ENCODE measurements at places on chromosomes 3 and 15. TPM values are rescaled to one million over a fixed set of nuclear protein-coding genes. Genes with fewer than 3 reads are reported as not detected.

GRCh38 chr3:41629986-41630385 lies 331.9 kb downstream of the ULK4 start:
- no peaks in the 10 kb centered on the region for H3K27me3 ChIP-seq
- no peak for DNase-seq
- H3K4me1 ChIP-seq = no peaks in the 10 kb centered on the region
- H3K4me3 ChIP-seq = no peak overlapping the region
- H3K27ac ChIP-seq = no peak overlapping the region

- no peak overlapping the region for H3K27ac ChIP-seq
- H3K4me3 ChIP-seq = no peak overlapping the region
- H3K4me1 ChIP-seq = no peaks in the 10 kb centered on the region
- H3K36me3 ChIP-seq = no peaks in the 10 kb centered on the region
- no peak for DNase-seq
- no peaks in the 10 kb centered on the region for H3K27me3 ChIP-seq
Measured at GRCh38 chr3:70150599-70150998, 151.1 kb downstream of the SAMMSON start.

GRCh38 chr3:53229171-53229570 lies 26.7 kb downstream of the TKT start:
- H3K27ac ChIP-seq = no peak overlapping the region
- H3K36me3 ChIP-seq = peaks cover 99% of the 10 kb centered on the region
- no peaks in the 10 kb centered on the region for H3K4me1 ChIP-seq
- no peaks in the 10 kb centered on the region for H3K27me3 ChIP-seq

GRCh38 chr3:141380987-141381386 lies 12.7 kb downstream of the ZBTB38 start:
- no peaks in the 10 kb centered on the region for H3K36me3 ChIP-seq
- no peak overlapping the region for H3K4me3 ChIP-seq
- H3K27me3 ChIP-seq = no peaks in the 10 kb centered on the region
- H3K4me1 ChIP-seq = peaks cover 20% of the 10 kb centered on the region
- DNase-seq = no peak

GRCh38 chr3:169354774-169355501 lies 308.6 kb downstream of the MECOM start:
- no peak overlapping the region for H3K4me3 ChIP-seq
- H3K27me3 ChIP-seq = peaks cover 21% of the 10 kb centered on the region
- DNase-seq = no peak
- no peaks in the 10 kb centered on the region for H3K36me3 ChIP-seq
- no peak overlapping the region for H3K27ac ChIP-seq
- no peaks in the 10 kb centered on the region for H3K4me1 ChIP-seq

- no peak overlapping the region for H3K27ac ChIP-seq
- peaks cover 36% of the 10 kb centered on the region for H3K4me1 ChIP-seq
- H3K4me3 ChIP-seq = no peak overlapping the region
Measured at GRCh38 chr3:57948080-57948671, 60.0 kb upstream of the FLNB start.

- H3K27me3 ChIP-seq = no peaks in the 10 kb centered on the region
- DNase-seq = no peak
- H3K36me3 ChIP-seq = no peaks in the 10 kb centered on the region
- no peaks in the 10 kb centered on the region for H3K4me1 ChIP-seq
Measured at GRCh38 chr3:161925749-161926360, 429.2 kb downstream of the OTOL1 start.

DNA sequence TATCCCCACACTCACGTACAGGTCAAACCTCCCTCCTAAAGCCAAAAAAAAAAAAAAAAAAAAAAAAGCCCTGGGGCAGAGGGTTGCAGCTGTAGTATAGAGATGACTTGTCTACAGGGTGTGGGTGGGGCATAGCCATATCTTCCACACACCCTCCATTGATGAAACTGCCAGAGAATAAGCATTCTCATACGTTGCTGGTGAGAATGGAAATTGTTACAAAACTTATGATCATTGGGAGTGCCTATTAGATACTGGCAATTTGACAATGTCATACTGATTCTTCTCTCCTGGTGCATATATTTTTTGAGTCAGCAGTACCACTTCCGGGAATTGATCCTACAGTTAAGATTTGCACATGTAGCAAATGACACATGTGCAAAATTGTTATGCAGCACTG lies 11.0 kb upstream of the CTNNB1 start:
- H3K27ac ChIP-seq = no peak overlapping the region
- no peak overlapping the region for H3K4me3 ChIP-seq
- H3K4me1 ChIP-seq = peaks cover 3% of the 10 kb centered on the region
- no peaks in the 10 kb centered on the region for H3K27me3 ChIP-seq
- DNase-seq = no peak
- no peaks in the 10 kb centered on the region for H3K36me3 ChIP-seq

- H3K27ac ChIP-seq = no peak overlapping the region
- H3K36me3 ChIP-seq = no peaks in the 10 kb centered on the region
- no peak for DNase-seq
Measured at GRCh38 chr15:91289324-91289723, 189.3 kb downstream of the SV2B start.

- H3K27ac ChIP-seq = no peak overlapping the region
- H3K4me1 ChIP-seq = no peaks in the 10 kb centered on the region
- peak; percentile 72 for DNase-seq
- H3K4me3 ChIP-seq = no peak overlapping the region
Measured at GRCh38 chr3:53815651-53816050, 30.6 kb downstream of the CHDH start.

GRCh38 chr3:68912376-68912775 lies 20.0 kb downstream of the TAFA4 start:
- no peaks in the 10 kb centered on the region for H3K4me1 ChIP-seq
- peaks cover 56% of the 10 kb centered on the region for H3K27me3 ChIP-seq
- no peak for DNase-seq
- H3K36me3 ChIP-seq = no peaks in the 10 kb centered on the region

DNA sequence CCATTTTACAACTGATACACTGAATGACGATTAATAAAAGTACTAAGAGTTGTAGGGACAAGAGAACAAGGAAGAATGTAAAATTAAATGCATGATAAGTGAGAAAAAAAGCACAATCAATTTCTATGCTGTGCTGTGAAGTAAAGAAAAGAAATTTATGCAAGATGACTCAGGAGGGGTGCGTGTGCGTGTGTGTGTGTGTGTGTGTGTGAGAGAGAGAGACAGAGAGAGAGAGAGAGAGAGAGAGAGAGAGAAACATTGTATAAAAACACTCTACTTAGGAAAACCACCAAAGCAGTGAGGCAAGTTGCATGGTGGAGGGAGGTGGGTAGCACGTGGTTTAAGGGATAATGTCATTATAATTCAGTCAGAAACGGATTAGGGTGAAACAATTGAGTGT lies 580.8 kb upstream of the ALCAM start:
- no peak overlapping the region for H3K27ac ChIP-seq
- H3K36me3 ChIP-seq = no peaks in the 10 kb centered on the region
- DNase-seq = no peak
- H3K4me1 ChIP-seq = no peaks in the 10 kb centered on the region
- H3K4me3 ChIP-seq = no peak overlapping the region

- no peaks in the 10 kb centered on the region for H3K27me3 ChIP-seq
- no peaks in the 10 kb centered on the region for H3K36me3 ChIP-seq
- H3K27ac ChIP-seq = peak overlapping the region; percentile 94
- H3K4me1 ChIP-seq = peaks cover 31% of the 10 kb centered on the region
- DNase-seq = no peak
Measured at GRCh38 chr3:40452562-40452875, 4.6 kb upstream of the RPL14 start.

DNA sequence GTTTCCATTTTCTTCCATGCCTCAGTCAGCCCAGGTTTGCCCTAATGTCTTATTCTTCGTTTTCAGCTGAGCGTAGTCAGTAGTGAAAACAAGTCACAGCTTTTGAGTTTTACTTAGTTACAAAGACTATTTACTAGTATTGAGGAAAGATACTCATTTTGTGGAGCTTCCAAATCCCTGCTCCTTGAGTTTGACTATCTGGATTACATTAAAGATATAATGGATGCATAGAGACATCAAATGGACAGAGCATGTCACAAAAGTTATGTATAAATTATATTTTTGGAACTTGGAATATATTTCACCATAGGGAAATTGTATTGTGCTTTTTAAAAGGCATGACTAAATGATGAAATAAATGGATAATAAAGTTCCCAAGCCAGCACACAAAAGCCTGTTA lies 54.6 kb upstream of the AKAP13 start:
- no peak overlapping the region for H3K27ac ChIP-seq
- H3K4me3 ChIP-seq = no peak overlapping the region
- DNase-seq = no peak
- H3K36me3 ChIP-seq = no peaks in the 10 kb centered on the region
- no peaks in the 10 kb centered on the region for H3K27me3 ChIP-seq
- peaks cover 10% of the 10 kb centered on the region for H3K4me1 ChIP-seq

DNA sequence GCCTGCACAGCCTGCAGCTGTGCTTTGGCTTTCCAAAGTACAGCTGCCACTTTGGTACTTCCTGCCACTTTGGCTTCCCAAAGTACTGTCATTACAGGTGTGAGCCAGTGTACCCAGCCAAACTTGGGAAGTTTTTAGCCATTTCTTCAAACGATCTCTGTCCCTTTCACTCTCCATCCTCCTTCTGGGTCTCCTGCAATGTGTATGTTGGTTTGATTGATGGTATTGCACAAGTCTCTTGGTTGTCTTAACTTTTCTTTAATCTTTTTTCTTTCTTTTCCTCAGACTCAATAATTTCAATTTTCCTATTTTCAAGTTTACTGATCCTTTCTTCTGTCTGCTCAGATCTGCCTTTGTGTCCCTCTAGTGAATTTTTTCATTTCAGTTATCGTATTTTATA lies 99.3 kb upstream of the CFAP20DC start:
- H3K36me3 ChIP-seq = no peaks in the 10 kb centered on the region
- no peak overlapping the region for H3K4me3 ChIP-seq
- H3K4me1 ChIP-seq = no peaks in the 10 kb centered on the region
- no peak for DNase-seq

- H3K27ac ChIP-seq = no peak overlapping the region
- no peaks in the 10 kb centered on the region for H3K27me3 ChIP-seq
- H3K4me1 ChIP-seq = no peaks in the 10 kb centered on the region
- DNase-seq = no peak
Measured at GRCh38 chr15:65805019-65805745, 13.1 kb upstream of the DENND4A start.

The LRRC49 gene
- 3.6 TPM for total RNA-seq

The SERINC4 gene
- not detected for total RNA-seq

The TPRG1 gene
- 19.9 TPM for total RNA-seq

The SCG5 gene
- not detected for total RNA-seq

The GHSR gene
- total RNA-seq = not detected

The IGSF10 gene
- total RNA-seq = 2.1 TPM

The IQGAP1 gene
- total RNA-seq = 448 TPM

The SLC2A2 gene
- total RNA-seq = not detected

The TLR9 gene
- 0.16 TPM for total RNA-seq

The PPARG gene
- 10.2 TPM for total RNA-seq

The TMEM40 gene
- total RNA-seq = 82.2 TPM

The ALG1L2 gene
- total RNA-seq = not detected

The IGDCC3 gene
- total RNA-seq = not detected

The MCF2L2 gene
- total RNA-seq = 0.72 TPM

The SKOR1 gene
- 1.1 TPM for total RNA-seq

The GOLGA6L9 gene
- 9.7 TPM for total RNA-seq

The ULK4 gene
- total RNA-seq = 19.9 TPM

The GHRL gene
- total RNA-seq = 0.80 TPM

The DUOXA1 gene
- 178 TPM for total RNA-seq

The ADAMTSL3 gene
- 3.6 TPM for total RNA-seq

The NR2F2 gene
- 10.2 TPM for total RNA-seq
